ENCODE measurements at places on chromosomes 5 and 9.
A peak's percentile ranks its signal among the peaks of the same experiment; 100 is the strongest.

- no peak for DNase-seq
Measured at GRCh38 chr9:136673088-136673974, 10.6 kb downstream of the EGFL7 start.

GRCh38 chr5:329121-329735 is 7.7 kb downstream of the AHRR start:
- DNase-seq = no peak

GRCh38 chr5:163565931-163566608 is 60.7 kb downstream of the MAT2B start:
- peak; percentile 39 for DNase-seq

DNA sequence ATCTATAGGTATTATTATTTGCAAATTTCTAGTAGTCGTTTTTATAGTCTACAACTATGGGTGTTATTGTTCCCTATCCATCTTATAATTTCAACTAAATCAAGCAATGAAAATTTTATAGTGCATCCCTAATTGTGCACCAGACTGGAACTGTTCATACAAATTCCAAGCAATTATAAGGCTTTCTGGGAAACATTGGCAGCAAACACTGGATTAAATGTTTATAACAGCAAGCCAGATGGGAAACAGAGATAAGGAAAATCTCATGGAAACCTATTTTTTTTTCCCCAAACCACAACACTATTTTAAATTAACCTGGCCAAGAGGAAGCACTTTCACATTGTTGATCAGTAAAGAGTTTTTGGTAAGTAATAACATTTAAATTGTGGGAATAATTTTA is 524.3 kb downstream of the RASEF start:
- no peak for DNase-seq

GRCh38 chr5:124859027-124859426 is 112.6 kb upstream of the ZNF608 start:
- DNase-seq = no peak

DNA sequence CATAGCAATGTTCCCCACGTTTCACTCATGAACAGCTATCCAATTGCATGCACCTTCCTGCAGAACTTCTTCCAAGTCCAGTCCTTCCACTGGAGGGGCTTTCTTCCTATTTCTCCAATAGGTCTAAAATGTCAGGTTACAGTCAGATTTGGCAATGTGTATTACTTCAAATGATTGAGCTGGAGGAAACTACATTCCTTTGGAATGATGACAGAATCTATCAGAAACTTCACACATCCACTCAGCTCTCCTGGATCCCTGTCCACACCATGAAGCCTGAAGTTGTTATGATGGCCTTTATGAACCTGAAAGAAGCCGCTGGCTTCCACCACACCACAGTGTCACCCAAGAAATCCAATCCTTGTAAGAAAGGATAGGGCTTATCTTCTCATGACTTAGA is 32.2 kb downstream of the FBXW2 start:
- no peak for DNase-seq

GRCh38 chr9:107280543-107280942 is 2.5 kb upstream of the RAD23B start:
- no peak for DNase-seq

- no peak for DNase-seq
Measured at GRCh38 chr9:104923740-104924139, 4.2 kb downstream of the ABCA1 start.

DNA sequence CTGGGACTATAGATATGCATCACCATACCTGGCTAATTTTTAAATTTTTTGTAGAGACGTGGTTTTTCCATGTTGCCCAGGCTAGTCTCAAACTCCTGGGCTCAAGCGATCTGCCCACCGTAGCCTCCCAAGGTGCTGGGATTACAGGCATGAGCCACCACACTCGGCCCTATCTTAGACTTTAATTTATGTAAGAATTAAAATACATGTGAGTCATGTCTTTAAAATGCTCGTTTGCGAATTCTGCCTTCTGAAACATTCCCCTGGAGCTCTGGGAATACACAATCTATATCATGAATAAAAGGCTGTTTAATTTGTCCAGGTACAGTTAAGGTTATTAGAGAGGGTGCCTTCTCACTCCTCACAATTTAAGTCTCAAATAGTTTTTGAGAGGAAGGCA is 32.8 kb downstream of the RHOBTB3 start:
- DNase-seq = no peak

DNA sequence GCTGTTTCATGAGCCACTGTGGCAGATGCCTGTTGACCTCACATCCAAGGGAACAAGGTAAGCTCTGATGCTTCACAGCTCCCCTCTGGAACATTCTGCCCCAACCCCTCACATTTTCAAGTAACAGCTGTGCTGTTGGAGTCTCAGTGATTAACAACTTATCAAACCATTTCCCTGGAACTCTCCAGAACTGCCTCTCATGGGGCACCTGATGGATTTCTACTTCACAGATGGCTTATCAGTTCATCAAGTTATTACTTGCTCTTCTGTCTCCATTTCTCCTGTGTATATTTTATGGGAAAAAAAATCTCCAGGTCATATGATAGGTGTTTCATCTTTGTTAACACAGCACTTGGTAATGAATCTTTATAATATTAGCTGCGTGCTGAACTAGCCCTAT is 322.4 kb downstream of the MAN2A1 start:
- DNase-seq = no peak

- no peak for DNase-seq
Measured at GRCh38 chr9:88775037-88775471, 216.2 kb upstream of the S1PR3 start.

- peak; percentile 20 for DNase-seq
Measured at GRCh38 chr5:171521219-171521633, 101.8 kb downstream of the FGF18 start.

DNA sequence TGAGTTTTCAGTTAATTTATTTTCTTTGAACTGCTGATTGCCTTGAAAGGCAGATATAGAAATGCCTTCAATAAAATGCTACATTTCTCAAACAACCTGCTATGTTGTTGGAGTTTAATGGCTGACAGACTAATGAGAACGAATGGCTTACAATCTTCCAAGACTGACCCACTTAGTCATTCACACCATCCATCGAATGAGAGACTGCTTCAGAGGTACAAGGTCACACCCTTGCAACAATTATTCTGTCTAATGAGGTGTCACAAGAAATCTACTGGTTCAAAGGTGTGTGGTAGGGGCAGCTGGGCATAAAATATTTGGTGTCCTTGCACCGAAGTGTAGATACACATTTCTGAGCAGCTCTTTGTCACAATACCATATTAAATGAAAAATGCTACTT is 18.3 kb downstream of the PTPRD start:
- DNase-seq = no peak

DNA sequence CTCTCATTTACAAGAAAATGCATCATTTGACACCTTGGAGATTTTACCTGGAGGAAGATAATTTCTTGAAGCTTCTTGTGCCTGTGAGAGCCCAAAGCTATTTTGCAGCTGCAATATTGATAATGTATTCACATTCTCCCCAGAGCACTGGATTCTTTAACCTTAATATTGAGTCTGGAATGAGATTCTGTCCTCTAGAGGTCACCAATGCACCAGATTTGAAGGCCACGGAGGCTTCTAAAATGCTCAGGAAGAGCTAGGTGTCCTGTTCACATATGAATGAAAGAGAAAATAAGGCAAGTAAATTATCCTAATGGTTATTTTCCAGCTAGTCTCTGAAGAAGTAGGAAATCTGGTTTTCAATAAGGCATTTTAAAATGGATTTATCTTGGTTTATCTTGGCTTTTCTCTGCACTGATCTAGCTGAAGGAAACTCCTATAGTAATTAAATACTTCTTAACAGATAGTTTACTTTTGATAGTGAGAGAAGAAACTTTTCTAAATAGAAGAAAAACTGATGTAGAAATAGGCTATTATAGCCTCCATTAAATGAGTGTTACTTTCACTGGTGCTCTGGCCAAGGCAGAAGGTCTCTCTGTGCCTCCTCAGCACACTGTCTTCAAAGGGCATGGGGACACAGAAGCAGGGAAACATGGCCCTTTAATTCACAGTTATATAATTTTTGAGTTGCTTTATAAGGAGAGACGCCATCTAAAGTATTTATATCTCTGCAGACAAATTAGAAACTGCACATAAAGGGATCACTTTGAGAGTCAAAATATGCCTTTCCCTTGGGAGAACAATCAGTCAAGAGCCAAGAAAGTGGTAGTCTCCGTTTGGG is 297.0 kb upstream of the ACTBL2 start:
- DNase-seq = peak; percentile 31

GRCh38 chr5:54329731-54330709 is 19.6 kb upstream of the ARL15 start:
- no peak for DNase-seq

GRCh38 chr9:124208571-124208970 is 49.2 kb upstream of the NEK6 start:
- DNase-seq = no peak

- DNase-seq = no peak
Measured at GRCh38 chr5:67426961-67427849, 230.6 kb upstream of the CD180 start.

- no peak for DNase-seq
Measured at GRCh38 chr5:99070822-99071221, 142.0 kb upstream of the CHD1 start.

DNA sequence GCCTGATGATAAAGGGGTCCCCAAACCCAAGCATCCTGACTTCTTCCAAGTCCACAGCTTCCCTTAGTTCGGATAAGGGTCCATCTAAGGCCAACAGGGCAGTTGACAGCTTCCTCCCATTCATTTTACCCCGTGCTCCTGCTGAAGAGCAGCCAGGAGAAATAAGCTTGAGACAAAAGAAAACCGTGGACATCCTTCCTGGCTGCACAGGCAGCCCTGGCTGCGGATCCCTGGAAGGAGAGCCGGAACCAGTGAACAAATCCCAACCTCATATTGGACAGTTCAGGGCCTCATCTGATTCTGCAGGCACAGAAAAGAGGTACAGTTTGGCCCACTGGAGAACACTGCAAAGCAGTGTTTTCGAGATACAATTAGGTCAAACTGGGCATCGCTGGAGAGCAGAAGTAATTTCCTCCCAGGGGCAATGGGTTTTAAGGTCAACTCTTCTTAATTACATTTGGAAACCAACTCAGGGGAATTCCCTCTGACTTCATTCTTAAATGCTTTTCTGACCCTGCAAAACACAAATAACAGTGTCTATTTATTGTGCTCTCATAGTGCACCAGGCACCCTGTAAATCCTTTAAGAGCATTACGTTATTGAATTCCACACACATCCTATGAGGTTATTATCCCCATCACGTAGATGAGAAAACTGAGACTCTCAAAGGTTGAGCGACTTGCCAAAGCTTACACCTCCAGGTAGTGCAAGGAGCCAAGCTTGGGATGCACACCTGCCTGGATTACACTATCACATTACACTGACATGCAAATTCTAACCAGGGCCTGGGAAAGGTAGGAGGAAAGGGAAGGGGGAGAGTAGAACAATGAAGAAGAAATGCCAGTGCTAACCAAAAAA is 21.2 kb downstream of the ADAM19 start:
- DNase-seq = no peak
